Fibroblast of villous mesenchyme (primary cell): ENCODE measurements at places on chromosomes 3 and 15.

GRCh38 chr15:99925661-99926461, 192.6 kb upstream of the LYSMD4 start:
- peak; percentile 10 for DNase-seq

DNA sequence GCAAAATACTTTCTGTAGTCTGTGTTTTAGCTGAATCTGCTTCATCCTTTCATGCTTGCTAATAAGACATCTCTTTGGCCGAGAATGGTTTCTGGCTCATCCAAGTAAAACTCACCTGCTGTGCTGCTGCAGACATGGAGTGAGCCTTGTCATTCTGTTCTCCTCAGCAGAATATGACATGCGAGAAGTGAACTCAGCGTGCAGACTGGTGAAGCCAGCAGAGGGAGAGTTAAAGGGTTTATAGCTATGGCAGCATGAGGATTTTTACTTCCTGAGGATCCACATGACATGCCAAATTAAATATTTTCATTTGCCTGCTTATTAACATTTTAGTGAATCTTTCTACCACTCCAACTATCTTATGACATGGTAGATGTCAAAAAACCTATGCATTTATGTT, 658.4 kb upstream of the NECTIN3 start:
- DNase-seq = no peak

DNA sequence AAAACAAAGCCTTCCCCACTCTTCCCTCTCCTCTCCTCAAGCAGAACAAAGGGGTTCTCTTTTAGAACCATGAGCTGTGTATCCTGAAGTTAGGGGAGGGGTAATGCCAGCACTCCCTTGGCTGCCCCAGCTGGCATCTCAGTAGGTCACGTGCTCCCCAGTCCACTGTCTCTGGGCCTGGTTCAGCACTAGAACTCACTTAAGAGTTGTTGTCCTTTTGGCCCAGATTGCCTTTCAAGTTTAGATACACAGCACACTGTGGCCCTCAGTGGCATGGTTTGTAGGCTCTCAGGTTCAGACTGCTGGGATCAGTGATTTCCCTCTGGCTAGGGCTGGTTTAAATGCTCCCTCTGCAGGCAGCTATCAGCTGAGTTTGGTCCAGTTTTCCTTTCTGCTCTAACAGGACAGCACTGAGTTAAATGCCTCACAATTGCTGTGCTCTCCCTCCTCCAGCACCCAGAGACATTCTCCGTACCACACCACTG, 188.4 kb upstream of the ST8SIA2 start:
- DNase-seq = no peak

DNA sequence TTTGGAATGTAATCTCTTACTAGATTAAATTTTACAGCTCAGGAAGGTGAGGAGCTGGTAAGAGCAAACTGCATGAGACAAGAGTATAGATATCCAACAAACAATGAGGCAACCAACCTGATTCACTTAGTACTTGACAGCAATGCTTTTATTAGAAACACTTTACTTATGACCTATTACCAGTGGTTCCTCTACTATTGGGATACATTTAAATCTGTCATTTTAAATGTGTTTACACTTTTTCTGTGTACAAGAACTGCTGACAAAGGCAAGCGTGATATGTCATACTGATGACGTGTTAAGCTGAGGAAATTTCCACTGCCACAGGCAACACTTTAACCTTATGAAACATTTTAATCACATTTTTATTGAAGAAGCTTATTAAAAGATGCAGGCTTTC, 1043.3 kb downstream of the FHIT start:
- DNase-seq = peak; percentile 1

DNA sequence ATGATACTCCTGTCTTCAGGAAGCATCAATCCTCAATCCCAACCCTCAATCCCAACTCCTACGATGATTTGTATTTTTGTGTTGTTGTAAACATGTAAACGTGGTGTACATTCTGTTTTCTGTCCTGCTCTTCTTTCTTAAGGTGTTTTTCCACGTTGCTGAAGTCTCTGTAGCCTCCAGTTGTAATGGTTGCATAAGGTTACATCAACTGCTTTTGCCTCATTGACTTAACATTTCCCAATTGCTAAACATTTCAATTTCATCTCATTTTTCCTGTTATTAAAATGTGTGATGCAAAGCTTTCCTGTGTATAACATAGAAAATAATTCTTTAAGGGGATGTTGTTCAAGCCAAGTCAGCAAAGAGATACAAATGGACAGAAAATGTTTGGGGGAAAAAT, 33.4 kb downstream of the HRH1 start:
- peak; percentile 68 for DNase-seq

DNA sequence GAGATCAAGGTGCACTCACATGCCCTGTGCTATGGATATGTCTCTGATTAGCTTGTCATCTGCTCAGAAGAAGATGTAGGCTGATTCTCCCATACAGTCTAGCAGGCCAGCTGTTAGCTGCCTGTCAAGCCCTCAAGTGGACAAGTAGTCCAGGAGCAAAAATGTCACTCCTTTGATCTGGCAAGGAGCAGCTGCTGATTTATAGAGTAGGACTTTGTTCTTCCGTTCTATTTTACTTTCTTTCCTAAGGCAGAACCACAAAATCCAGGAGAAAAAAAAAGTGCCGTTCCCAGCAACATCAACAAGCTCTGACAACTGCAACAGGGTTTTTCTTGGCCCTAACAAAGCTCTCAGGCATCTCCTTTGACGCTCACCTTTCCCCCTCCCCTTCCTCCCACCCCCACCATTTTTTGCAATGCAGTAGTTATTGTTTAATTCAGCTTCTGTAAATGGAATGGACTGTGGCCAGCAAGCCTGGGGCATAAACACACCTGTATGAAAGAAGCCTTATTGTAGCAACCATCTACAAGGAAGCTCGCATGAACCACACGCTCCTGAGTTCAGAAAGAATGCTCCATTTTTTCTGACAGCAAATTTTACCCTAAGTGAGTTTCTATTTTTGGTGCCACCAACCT, 196.3 kb downstream of the MEIS2 start:
- no peak for DNase-seq
